ENCODE measurements at places on chromosomes 11 and 22.

- no peak for DNase-seq
Observed at GRCh38 chr11:17572359-17572690, 25.3 kb downstream of the OTOG start.

GRCh38 chr11:68935066-68935465, 31.4 kb downstream of the IGHMBP2 start:
- DNase-seq, result no peak

- DNase-seq, result no peak
Observed at GRCh38 chr11:1367721-1368120, 22.0 kb upstream of the BRSK2 start.

GRCh38 chr22:43157874-43158546, 6.7 kb downstream of the TSPO start:
- no peak for DNase-seq

- DNase-seq, result no peak
Observed at GRCh38 chr11:18100926-18101656, 4.8 kb downstream of the SAAL1 start.

DNA sequence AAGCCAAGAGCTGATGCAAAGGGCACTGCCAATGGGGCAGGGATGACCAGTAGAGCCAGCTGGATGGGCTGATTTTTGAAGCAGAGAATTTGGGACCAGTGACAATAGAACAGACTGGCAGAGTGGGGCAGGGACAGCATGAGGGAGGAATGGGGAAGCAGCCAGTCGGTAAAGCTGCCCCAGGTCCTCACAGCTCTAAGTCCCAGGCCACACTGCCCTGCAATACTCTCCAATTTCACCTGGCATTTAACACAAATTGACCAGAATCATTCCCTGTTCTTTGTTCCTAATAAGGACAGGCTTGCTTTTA, 186.9 kb downstream of the CTTN start:
- no peak for DNase-seq

DNA sequence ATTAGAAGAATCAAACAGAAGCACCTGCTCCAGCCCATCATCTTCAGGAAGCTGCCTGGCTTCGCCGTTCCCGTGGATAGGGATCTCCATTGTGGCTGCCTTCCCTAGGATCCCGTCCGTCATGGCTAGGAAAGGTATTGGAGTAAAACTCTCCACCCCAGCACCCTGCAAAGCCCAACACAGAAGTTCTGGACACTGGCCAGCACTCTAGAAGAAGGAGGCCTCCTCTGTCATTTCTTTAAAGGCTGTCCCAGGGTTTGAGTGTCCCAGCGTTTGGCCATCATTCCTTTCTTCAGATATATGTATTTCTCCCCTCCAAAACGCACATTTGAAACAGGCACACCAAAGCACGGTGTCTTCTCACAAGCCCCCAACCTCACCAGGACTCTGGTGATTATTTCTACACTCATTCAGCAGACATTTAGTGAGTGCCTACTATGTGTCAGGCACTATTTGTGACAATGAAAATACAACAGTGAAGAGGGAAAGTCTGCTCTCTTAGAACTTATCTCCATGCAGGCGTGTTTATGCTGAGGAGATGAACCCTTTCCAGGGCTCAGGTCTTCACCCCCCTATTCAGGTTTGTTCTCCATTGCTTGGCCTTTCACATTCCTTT, 724 bp downstream of the ARFIP2 start:
- no peak for DNase-seq

DNA sequence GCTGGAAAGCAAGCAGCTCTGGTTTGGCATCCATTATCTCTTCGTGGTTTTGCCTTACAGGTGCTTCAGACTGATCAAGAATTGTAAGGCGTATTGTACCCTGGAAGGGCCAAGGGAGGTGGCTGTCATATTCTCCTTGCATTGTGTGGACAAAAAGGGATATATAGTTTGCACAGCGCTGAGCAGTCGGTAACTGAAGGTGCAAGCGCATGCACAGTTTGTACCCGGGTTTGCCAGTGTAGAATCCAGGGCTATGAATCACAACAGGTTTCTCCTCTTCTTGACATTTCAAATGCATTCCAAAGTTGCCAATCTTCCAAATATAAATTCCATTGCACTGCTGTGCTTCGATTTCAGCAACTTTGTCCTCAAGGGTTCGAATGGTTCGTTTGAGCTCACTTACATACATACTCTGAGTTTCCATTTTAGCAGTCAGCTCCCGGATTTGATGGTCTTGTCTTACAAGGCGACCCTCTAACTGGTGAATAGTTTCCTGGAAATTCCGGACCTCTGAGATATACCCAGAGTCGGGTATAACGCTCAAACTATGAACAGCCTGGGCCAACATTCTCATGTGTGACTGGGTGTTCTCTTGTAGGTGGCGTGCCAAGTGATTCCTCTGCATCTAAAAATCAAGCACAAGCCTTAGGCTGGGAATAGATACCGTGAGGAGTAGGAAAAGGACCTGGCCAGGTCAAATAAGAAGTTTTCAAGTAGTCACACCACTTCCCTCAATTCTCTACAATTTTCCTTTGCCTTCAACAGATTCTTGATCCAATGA, 19.9 kb downstream of the TRAF6 start:
- no peak for DNase-seq

GRCh38 chr22:49724030-49724892, 103.4 kb downstream of the BRD1 start:
- no peak for DNase-seq

All from amniotic stem cell (primary cell).